ENCODE measurements at places on chromosomes 11 and 22. TPM values are rescaled to one million over a fixed set of nuclear protein-coding genes. Genes with fewer than 3 reads are reported as not detected.

The TMEM191B gene
- 2.1 TPM for total RNA-seq

The RASD2 gene
- not detected for total RNA-seq

The CDKN1C gene
- total RNA-seq, result 1.6 TPM

The DLAT gene
- 51.4 TPM for total RNA-seq

The TPCN2 gene
- total RNA-seq, result 17.0 TPM

The SHISA8 gene
- total RNA-seq, result 2.7 TPM

The TMEM25 gene
- 15.0 TPM for total RNA-seq

GRCh38 chr11:35347173-35347878 lies 72.0 kb downstream of the SLC1A2 start:
- H3K4me1 ChIP-seq, result peaks cover 44% of the 10 kb centered on the region
- H3K27ac ChIP-seq, result no peak overlapping the region
- no peaks in the 10 kb centered on the region for H3K27me3 ChIP-seq
- no peak overlapping the region for H3K4me3 ChIP-seq
- no peak for DNase-seq

DNA sequence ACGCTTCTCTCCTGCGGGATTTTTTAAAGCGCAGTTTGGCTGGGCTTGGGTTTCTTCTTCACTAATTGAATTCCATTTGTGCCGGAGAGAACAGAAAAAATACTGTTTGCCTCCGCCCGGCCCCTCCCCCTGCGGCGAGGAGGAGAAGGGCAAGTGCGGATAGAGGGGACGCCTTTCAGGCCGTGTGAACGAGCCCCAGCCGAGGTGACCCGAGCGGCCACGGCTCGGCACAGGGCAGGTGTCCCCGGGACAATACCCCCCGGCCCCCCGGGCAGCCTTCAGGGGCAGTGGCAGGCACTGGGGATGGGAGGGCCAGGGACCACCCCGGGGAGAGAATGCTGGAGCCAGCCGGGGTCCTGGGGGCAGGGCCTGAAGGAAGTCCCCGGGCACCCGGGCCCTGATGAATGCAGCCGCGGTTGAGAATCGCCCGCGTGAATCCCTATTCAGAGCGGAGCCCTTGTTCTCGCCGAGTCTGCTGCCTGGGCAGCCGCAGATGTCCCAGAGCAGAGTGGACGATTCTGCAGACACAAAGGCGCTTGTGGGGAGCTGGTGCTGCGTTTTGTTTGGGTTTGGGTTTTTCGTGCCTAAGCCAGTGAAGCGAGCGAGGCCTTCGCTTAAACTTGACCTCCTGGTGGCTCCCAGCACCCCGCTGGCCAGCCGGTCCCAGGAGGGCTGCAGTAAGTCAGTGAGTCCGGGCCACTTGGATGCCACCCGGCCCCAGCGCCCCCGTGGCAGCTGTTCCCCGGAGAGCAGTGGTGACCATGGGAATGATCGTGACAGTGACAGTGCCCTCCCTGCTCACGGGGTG lies 96.0 kb downstream of the WNT7B start:
- no peak overlapping the region for H3K4me3 ChIP-seq
- H3K36me3 ChIP-seq, result no peaks in the 10 kb centered on the region
- H3K4me1 ChIP-seq, result no peaks in the 10 kb centered on the region
- H3K27ac ChIP-seq, result no peak overlapping the region
- H3K27me3 ChIP-seq, result peaks cover 29% of the 10 kb centered on the region

- H3K27ac ChIP-seq, result no peak overlapping the region
- H3K4me3 ChIP-seq, result no peak overlapping the region
- H3K4me1 ChIP-seq, result no peaks in the 10 kb centered on the region
- H3K36me3 ChIP-seq, result no peaks in the 10 kb centered on the region
Measured at GRCh38 chr11:35548925-35549561, 23.6 kb upstream of the PAMR1 start.

DNA sequence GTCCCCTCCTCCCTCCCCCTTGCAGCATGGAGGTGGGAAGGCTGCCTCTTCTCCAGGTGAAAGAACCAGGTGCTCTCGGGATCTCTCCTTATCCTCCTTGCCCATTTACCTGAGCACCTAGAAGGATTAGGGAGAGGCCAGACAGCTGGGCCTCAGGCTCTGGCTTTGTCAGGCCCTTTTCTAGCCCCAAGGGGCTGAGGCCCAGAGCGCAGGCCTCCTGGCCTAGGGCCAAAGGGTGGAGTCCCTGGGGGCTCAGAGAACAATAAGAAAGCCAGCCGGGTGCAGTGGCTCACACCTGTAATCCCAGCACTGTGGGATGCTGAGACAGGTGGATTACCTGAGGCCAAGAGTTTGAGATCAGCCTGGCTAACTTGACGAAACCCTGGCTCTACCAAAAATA lies 5.4 kb upstream of the TTLL1 start:
- H3K27ac ChIP-seq, result no peak overlapping the region
- no peak overlapping the region for H3K4me3 ChIP-seq
- H3K36me3 ChIP-seq, result no peaks in the 10 kb centered on the region

All from activated CD8-positive, alpha-beta T cell treated with anti-CD3 and anti-CD28 coated beads for 36 hours (primary cell).